ENCODE measurements at places on chromosomes 16 and 17.
A peak's percentile ranks its signal among the peaks of the same experiment; 100 is the strongest.

DNA sequence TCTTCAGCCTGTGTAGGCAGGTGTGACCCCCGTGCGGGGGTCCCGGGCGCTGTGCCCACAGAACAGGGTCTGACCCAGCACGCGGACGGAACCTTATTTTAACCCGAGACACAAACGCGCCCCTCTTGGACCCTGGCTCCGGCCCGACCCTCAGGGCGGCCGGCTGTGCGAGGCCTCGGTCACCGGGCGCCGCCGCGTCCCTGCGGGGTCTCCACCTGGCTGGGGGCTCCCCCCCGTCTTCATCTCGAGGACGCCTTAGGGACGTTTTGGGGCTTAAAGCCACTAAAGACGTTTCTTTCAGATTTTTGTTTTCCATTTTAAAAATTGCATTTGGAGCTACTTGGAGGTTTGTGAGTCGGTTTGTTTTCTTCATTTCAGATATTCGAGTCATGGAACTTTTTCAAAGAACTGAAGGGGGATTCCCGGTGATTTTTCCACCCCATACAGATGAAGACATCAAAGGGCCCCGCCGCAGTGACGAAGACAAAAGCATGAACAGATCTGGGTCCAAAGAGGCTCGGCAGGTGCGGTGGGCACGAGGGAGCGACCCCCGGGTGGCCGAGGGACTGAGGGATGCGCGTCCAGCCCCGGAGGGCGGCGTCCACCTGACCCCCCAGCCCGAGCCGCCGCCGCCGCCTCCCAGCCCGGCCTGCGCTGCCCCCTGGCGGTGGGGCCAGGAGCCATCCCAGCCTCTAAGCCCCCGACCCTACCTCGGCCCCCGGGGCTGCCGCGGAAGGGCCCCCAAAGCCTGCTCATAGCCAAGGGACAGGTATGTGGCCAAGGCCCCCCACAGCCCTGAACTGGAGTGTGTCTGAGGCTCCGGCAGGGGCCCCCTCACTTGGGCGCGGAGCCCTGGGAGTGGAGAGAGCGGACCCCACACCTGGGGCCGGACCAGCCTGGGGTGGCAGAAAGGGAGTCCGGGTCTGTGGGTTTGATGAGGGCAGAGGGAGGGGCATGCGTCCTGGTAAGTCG, 3.8 kb upstream of the CD7 start:
- peak; percentile 80 for DNase-seq

DNA sequence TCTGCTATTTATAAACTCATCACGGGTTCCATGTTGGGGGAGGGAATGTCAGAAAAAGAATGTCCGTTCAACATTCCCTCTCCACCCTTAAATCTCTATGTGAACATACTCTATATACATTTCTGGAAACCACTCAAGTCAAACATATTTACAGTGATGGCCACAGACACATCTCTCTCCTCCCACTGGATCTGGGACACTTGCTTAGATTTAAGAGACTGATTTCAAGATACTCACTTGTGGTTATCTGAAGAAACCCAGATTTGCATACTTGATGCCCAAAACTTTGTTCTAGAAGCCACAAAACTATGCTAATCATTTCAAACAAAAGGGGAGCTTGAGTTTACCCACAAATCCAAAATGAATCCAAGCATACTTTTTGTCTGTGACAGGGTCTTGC, 182.9 kb upstream of the SOX9 start:
- DNase-seq = no peak

DNA sequence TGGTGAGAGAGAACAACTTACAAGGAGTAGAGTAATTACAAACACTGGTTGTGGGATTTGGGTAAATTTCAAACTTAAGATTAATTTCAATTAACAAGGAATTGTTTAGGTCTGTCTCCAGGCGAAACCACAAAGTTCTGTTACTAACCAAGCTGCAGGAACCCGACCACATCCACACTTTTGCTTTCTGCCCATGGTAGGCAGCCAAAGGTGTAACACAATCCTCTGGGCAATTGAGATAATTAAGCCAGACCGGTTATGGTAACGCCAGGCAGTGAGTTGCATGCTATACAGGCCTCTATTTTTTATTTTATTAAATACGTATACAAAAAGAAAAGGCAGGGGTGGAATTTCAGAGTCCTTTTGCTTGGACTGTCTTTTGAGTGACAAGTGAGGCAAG, 12.0 kb downstream of the KCNJ2 start:
- no peak for DNase-seq

DNA sequence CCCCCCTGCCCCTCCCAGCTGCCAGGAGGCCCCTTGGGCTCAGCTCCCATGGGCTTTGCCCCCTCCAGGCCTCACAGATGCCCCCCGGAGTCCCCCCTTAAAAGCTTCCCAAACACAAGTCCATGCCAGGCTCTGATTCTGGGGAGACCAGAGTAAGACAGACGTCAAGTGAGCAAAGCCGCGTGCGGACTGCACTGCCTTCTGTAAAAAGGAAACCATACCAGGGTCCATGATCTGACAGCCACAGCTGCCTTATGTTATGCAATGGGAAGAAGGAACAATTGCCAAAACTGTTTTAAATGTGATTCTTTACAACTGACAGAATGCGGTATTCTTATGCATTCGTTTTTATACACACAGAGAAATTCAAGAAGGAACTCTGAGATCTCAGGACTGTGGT, 17.9 kb upstream of the HEXD start:
- no peak for DNase-seq

DNA sequence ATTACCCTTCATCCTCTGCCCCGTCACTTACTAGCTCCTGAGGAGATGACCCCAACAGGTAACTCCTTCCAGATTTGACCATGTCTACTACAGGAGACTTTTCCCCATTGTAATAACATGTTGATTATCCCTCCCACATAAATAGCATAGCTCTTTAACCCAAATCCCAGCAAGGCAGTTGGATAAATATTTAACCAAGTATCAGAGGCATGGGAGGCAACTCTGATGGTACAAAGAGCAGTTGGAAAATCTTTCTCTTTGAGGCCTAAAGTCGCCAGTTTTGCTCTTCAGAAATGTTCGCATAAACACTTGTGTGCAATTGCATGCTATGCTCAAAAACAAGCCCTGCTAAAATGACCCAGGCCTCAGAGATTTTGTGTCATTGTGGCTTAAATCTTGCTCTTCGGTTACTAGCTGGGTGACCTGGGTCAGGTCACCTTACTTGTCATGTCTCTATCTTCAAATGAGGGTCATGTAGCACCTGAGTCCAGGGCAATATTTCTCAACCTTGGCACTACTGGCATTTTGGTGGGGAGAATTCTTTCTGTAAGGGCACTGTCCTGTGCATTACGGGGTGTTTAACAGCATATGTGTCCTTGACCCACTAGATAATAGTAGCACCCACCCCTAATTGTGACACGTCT, 48.8 kb downstream of the HSD17B2 start:
- no peak for DNase-seq

DNA sequence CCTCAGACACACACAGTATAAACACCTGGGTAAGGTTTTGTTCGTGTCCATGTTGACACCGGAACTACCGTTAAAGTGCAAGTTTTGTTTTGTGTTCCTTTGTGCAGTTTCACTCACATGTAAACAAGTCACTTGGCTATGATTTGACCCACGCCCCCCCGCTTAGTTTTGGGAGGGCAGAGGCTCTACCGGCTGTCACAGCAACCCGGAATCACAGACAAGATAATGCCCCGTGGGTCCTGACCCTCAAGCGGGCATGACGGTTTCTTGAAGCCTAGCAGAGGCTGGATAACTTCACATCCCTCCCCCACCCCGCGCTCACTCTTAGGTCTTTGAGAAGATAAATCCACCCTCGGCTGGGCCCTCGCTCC, 1.7 kb downstream of the RASD1 start:
- DNase-seq = no peak

- DNase-seq = no peak
Measured at GRCh38 chr17:80445007-80445725, 30.2 kb downstream of the ENDOV start.

GRCh38 chr16:50219402-50219975, 46.9 kb upstream of the ADCY7 start:
- DNase-seq = no peak

DNA sequence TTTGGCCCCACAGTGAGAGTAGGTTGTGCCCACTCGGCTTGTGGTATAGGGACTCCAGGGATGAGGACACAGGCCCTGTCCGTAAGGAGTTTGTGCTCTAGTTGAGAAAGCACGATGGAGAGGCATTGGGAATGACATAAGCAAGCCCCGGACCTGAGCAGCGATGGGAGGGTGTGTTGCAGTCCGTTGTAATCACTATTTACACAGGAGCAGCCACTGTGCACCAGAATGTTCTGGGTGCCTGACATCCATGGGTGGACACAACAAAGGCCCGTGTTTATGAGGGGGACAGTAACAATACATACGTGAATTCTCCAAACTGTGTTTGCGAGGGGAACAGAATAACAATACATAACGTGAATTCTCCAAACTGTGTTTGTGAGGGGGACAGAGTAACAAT, 86.8 kb downstream of the NPIPB11 start:
- no peak for DNase-seq

DNA sequence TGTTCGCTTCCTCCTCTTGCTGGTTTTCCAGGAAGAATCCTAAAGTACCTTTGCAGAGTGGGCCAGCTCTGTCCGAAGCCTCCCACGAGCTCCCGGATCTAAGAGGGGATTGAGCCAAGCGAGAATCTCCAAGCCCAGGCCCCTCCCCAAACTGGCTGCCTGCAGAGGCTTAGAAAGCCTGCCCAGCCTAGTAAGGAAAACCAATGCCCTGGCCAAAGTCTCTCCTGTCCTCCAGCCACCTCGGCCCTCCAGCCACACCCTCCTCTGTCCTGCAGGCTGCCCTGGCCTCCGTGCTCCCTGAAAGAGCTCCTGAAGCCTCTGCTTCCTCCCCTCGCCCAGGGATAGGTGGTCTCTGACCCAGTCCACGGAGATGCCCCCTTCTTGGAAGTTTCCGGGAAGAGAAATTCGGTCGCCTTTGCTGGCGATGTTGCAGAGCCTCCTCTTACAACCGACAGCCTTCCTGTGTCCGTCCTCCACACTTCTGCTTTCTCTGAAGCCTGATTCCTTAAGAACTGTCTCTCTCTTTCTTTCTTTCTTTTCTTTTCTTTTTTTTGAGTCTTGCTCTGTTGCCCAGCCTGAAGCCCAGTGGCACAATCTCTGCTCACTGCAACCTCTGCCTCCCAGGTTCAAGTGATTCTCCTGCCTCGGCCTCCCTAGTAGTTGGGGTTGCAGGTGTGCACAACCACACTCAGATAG, 54.9 kb upstream of the TOB1 start:
- DNase-seq = no peak

GRCh38 chr16:52492789-52493357, 54.1 kb downstream of the TOX3 start:
- DNase-seq = no peak

GRCh38 chr17:3033248-3033640, 30.2 kb downstream of the OR1D5 start:
- DNase-seq = no peak

DNA sequence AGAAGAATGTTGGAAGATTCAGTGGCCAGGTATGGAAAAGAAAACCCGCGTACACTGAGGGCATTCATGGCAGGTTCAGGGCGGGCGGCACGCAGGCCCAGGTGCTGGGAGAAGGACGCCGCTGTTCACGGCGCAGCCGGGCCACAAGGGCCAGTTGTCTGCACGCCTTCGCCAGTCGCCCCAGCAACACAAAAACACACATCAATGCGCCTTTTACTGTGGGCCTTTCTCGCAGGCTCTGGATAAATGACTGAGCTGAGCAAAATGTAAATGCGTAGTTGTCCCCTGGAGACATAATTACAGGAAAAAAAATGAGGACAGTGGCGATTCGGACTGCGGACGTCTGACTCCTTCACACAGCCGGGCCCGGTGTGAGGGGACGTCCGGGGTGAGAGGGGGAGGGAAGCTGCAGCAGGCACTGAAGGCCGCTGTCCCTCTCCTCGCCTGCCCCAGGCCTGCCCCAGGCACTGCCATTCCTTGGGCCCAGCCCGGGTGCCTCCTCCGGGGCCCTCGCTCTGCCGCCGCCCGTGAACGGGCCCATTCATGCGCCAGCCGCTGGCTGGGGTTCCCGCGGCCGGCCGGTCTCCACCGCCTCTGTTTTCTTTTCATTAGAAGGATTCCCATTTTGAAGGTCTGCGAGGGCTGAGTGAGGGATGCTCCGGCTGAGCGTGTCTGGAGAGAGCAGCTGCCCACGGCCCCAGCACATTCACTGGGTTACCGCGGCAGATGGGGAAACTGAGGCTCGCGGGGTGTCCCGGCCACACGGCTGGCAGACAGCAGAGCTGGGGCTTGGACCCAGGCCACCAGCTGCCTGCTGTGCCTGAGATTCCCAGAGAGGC, 6.5 kb upstream of the ZNF469 start:
- no peak for DNase-seq

DNA sequence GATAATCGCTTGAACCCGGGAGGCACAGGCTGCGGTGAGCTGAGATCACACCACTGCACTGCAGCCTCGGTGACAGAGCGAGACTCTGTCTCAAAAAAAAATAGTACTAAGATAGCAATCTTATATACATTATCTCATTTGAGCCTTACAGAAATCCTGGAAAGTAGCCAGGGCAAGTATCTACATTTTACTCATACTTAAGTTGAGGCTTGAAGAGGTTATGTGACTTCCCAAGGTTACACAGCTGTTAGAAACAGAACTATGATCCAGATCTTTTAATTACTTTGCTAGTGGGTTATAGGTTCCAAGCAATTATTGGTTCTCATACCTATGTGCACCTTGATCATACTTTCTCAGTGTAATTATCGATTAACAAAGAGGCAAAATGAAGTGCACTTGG, 15.4 kb downstream of the C17orf78 start:
- DNase-seq = no peak

DNA sequence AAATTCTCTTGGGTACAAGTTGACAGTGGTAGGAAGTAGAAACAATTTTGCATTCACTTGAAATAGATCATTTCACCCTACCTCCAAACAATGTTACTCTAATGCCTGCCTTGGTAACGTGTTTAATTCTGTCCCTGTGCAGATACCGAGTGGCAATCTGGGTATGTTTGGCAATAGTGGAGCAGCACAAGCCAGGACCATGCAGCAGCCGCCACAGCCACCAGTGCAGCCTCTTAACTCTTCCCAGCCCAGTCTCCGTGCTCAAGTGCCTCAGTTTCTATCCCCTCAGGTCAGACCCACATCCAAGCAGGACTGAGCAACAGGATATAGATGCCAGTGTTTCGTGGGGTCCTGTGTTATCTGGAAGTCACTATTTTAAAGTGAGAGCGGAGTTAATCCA, 49.3 kb downstream of the TMC6 start:
- DNase-seq = no peak

GRCh38 chr16:55638256-55638655, 17.5 kb upstream of the SLC6A2 start:
- no peak for DNase-seq

All from activated CD8-positive, alpha-beta memory T cell treated with anti-CD3 and anti-CD28 coated beads for 4 hours (primary cell).